ENCODE measurements at places on chromosomes 3 and 15. TPM values are rescaled to one million over a fixed set of nuclear protein-coding genes. Genes with fewer than 3 reads are reported as not detected.

MON1A gene
- 17.1 TPM for total RNA-seq

SLC27A2 gene
- total RNA-seq: 10.9 TPM

FAM107A gene
- not detected for total RNA-seq

P2RY12 gene
- not detected for total RNA-seq

RYR3 gene
- under 0.01 TPM for total RNA-seq

Measured in nasal cavity respiratory epithelium epithelial cell of viscerocranial mucosa (primary cell).